Vagina (tissue), 2 donors: ENCODE measurements at places on chromosomes 2 and 18. TPM values are rescaled to one million over a fixed set of nuclear protein-coding genes. Genes with fewer than 3 reads are reported as not detected.

Gene UGT1A10
- total RNA-seq: not detected

Gene SP140L
- 11.5 TPM for total RNA-seq

Gene SERPINB12
- 20.1 TPM for total RNA-seq

- DNase-seq: no peak
Observed at GRCh38 chr18:7668392-7668791, 101.3 kb downstream of the PTPRM start.

GRCh38 chr2:91839904-91840868 lies 3031.0 kb upstream of the TEKT4 start:
- DNase-seq: no peak

GRCh38 chr2:167181134-167181533 lies 292.9 kb downstream of the XIRP2 start:
- no peak for DNase-seq

Gene MEP1B
- total RNA-seq: not detected

GRCh38 chr2:74080346-74080745 lies 67.4 kb downstream of the BOLA3 start:
- no peak for DNase-seq

Gene TEX44
- total RNA-seq: not detected

DNA sequence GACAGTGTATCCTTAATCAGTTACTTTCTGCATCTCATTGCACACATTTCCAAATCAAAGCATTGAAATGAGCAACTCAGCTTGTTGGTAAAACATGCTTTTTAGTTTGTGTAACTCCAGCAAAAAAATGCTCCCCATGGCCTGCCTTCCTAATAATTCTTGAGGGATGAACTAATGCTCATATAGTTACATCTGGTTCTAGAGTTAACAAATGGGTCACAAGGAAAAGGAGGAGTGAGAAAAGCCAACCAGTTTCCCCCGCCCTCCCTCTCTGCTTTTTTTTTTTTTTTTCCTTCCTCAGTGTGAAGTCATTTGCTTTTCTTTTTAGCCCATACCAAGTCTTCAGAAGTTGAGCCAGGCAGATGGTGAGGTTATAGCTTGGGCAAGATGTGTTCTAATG lies 231.7 kb downstream of the MTX2 start:
- DNase-seq: no peak

GRCh38 chr18:78158943-78159342 lies 820.7 kb upstream of the SALL3 start:
- DNase-seq: no peak

GRCh38 chr18:13730481-13730880 lies 4.0 kb downstream of the RNMT start:
- DNase-seq: no peak

GRCh38 chr2:37866171-37866934 lies 58.7 kb upstream of the RMDN2 start:
- DNase-seq: no peak

GRCh38 chr18:6885992-6886796 lies 156.7 kb downstream of the ARHGAP28 start:
- no peak for DNase-seq

DNA sequence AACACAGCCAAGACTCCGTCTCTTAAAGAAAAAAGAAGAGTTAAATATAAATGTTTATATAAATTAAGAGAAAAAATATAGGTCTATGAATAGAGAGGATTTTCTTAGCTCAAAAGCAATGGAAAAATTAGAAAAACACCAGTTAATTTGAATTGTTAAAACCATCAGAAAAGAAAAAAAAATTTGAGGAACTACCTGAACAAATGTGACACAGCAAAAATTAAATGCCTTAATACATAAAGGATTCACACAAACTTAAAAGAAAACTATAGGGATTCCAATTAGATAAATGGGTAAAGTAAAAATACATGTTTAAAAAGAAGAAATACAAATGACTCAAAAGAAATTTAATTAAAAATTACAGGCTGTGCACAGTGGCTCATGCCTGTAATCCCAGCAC lies 147.9 kb upstream of the DNMT3A start:
- DNase-seq: no peak

DNA sequence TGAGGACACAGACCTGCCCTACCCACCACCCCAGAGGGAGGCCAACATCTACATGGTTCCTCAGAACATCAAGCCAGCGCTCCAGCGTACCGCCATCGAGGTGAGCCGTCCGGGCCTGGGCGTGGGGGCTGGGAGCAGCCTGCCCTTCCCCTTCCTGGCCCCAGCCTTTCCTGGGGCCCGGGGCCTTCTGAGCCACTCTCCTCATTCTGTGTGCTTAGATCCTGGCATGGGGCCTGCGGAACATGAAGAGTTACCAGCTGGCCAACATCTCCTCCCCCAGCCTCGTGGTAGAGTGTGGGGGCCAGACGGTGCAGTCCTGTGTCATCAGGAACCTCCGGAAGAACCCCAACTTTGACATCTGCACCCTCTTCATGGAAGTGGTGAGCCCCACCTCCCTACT lies 157.9 kb downstream of the DYSF start:
- peak; percentile 75 for DNase-seq

GRCh38 chr2:101188683-101189405 lies 37.7 kb upstream of the TBC1D8 start:
- no peak for DNase-seq

GRCh38 chr2:200168641-200169555 lies 137.6 kb upstream of the SPATS2L start:
- no peak for DNase-seq

DNA sequence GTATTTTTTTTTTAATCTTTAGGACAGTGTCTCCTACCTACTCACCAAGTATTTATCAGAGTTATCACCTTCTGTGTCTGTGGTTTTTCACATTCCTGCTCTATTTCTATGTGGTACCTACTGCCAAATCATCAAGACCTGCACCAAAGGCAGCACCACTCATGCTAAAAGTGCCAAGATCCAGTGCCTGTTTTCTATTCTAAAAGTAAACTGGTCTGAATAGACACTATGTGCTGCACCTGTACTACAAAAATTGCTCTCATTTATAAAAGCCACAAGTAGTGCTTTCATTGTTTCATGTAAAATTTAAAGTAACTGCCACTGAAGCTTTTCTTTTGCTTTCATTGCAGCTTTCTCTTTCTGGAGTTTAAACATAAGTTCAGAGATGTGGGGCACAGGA lies 103.9 kb upstream of the GULP1 start:
- no peak for DNase-seq

Gene GCKR
- total RNA-seq: 0.98 TPM

Gene ZNF385B
- total RNA-seq: 11.5 TPM

GRCh38 chr18:48548921-48549320 lies 10.1 kb downstream of the CTIF start:
- DNase-seq: no peak

DNA sequence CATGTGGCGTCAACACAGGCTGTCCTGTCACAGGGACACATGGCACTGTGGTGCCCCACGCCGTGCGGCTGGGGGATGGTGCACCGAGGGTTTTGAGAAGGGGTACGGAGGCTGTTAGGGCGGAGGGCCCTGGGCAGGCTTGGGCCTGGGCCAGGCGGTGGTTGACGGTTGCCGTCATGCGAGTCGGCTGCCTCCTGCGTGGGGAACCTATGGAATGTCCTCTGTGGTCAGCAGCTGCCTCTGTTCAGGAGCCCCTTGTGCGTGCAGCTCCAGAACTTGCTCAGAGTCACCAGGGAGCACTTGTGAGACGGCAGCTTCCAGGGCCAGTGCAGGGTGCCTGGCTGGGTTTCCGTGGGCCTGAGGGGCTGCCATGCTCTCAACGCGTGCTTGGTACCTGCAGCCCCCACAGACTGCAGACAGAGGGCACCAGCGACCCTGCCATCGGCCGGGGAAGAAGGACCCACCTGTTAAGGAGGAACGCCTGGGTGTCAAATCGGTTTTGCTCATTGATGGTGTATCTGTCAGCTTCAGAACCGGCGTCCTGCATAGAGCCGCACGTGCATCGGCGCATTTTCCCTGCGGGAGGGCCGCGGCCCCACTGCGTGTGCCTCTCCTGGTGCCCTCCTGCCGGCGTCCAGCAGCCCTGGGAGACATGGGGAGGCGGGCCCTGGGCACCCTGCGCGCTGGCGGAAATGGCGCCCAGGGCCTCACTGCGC lies 10.0 kb upstream of the D2HGDH start:
- no peak for DNase-seq

DNA sequence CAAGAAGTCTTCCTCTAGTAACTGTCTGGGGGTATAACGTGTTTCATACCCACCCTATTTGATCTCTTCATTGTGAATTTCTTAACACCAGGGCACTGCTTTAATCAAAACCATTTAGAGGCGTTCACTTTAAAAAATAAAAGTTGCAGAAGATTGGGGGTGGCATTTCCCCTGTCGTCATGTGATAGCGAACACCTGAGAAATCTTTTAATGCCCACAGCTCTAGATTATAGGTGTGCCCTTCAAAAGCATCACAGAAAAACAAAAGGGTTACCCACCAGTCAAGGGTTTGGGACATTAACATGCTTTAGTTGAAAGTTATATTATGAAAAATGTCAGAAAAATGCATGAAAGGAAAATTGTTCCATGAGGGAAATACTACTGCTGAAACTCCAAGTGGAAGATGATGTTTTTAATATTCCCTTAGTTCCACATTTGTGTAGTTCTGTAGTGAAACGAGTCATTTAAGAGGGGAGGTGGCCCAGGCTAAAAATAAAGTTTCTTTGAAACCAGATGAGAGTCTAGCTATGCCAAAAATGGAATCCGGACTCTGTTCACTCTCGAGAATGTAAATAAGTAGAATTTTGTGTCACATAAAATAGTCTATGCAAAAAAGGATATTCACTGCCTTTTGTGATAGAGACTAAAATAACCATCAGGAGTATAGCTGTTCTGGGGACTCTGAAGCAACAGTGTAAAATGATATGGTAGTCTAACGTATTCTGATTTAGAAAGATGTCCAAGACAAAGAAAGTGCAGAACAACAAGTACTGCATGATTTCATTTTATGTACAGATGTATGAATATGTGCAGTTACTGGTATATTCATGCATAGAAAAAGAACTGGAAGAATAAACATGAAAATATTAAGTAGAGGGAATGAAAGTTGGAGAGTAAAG lies 95.3 kb downstream of the TMEM247 start:
- no peak for DNase-seq
